SJSA1 (cell line): ENCODE measurements at places on chromosomes 5 and 9. TPM values are rescaled to one million over a fixed set of nuclear protein-coding genes. Genes with fewer than 3 reads are reported as not detected.

The ACTBL2 gene
- total RNA-seq = not detected in 2 replicates

The ZDHHC11 gene
- total RNA-seq = 0.05 TPM in 1 of 2 replicates, not detected in the other

The PLAC8L1 gene
- not detected in 2 replicates for total RNA-seq

GRCh38 chr5:142106061-142106460 is 2.5 kb upstream of the NDFIP1 start:
- H3K4me3 ChIP-seq = no peak overlapping the region
- H3K27me3 ChIP-seq = no peaks in the 10 kb centered on the region

GRCh38 chr5:66475731-66476130 is 120.5 kb upstream of the MAST4 start:
- H3K27ac ChIP-seq = no peak overlapping the region
- no peaks in the 10 kb centered on the region for H3K4me1 ChIP-seq
- H3K36me3 ChIP-seq = no peaks in the 10 kb centered on the region
- no peak overlapping the region for H3K4me3 ChIP-seq
- no peaks in the 10 kb centered on the region for H3K27me3 ChIP-seq
